Left lung (tissue), 14 donors: ENCODE measurements at places on chromosomes 1 and 21. TPM values are rescaled to one million over a fixed set of nuclear protein-coding genes. Genes with fewer than 3 reads are reported as not detected.

- no peak for DNase-seq
Observed at GRCh38 chr1:226064816-226065248, 2.3 kb downstream of the H3-3A start.

- no peak for DNase-seq
Observed at GRCh38 chr1:24910210-24910609, 19.9 kb downstream of the RUNX3 start.

- DNase-seq: no peak
Observed at GRCh38 chr1:199774433-199775089, 252.9 kb upstream of the NR5A2 start.

DNA sequence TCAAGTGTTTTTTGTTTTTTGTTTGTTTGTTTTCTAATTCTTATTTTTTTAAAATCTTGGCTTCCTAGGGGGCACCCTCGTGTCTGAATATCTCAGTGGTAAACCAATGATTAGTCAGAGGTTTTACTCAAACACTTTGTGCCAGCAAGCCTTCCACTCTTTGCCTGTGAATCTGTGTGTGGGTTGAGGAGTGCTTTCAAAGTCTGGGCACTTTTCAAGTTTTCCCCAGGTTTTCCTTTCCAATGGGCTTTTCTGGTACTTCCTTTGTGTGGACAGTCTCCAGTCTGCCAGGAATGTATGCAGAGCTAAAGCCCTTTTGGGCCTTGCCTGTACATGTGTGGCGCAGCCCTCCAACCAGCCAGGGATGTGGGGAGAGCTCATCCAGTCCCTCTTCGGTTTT, 9.7 kb upstream of the PPIE start:
- no peak for DNase-seq

- DNase-seq: no peak
Observed at GRCh38 chr1:70288166-70288565, 66.4 kb downstream of the ANKRD13C start.

GRCh38 chr1:29719253-29719652, 482.9 kb downstream of the PTPRU start:
- DNase-seq: no peak

DNA sequence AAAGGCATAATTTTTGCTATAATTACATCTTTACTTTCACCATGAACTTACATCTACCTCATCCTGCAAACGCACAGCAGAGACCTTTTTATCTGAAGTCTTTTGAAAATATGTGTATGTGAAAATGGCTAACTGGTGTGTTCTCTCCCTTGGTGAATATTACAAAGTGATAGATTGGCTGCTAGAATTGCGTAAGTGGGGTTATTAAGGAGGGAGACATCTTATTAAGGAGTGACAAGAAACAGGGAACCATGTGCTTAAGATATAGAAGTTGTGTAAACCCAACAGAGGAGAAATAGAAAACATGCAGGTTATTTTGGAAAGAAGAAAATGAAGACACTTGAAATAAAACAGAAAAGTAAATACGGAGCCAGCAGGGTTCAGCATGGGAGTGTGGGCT, 7.8 kb downstream of the KCNJ15 start:
- no peak for DNase-seq

GRCh38 chr1:78715181-78715661, 65.6 kb downstream of the IFI44 start:
- no peak for DNase-seq

- no peak for DNase-seq
Observed at GRCh38 chr21:43268086-43268803, 99.4 kb downstream of the CRYAA start.

DNA sequence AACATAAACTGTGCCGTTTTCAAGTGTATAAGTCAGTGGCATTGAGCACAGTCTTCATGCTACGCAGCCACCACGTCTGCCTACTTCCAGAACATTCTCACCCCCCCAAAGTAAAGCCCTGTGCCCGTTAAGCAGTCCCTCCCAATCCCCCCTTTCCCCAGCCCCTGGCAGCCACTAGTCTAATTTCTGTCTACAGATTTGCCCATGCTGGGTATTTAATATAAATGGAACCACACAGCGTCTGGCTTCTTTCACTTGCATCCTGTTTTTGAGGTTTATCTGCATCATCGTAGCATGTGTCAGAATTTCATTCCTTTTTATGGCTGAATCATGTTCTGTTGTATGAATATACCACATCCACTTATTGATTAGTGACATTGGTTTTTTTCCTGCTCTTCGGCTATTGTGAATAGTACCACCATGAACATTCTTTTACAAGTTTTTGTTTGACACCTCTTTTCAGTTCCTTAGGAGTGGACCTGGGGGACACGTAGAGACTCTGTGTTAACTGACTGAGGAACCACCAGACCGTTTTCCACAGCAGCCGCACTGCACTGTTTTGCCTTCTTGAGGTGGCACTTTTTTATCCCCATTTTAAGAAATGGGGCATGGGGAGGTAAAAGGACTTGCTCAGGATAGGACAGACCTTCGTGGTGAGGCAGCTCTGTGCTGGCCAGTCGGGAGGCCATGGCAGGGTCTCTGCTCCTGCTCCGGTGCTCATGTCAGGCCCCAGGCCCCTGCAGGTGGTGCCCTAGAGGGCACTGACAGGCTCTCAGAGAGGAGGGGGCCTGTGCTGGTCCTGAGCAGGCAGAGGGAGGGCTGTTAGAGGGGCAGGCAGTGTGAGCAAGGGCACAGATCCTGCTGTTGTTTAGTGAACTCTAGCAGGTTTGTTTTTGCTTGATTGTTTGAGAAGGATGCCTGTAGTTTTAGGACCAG, 123.8 kb downstream of the PCBP3 start:
- no peak for DNase-seq

DNA sequence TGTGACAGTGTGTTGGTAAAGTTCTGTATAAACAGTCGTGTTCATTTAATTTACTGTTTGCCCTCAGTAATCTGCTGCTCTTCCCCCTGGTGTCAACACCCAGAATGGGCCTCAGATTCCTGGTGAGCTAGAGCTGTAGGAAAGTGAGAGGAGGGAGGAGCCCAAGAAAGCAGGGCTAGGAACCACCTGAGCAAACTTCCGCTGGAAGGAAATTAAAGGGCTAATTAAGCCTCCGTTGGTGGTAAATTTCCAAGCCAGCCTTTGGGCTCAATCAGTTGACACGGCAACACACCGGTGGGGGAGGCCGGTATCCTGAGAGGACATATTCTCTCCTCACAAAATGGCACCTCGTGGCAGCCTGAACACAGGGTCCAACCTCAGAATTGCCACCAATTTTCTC, 32.9 kb downstream of the RAB3B start:
- no peak for DNase-seq

GRCh38 chr1:204410688-204411450, 748 bp downstream of the PPP1R15B start:
- peak; percentile 61 for DNase-seq

- DNase-seq: no peak
Observed at GRCh38 chr1:10530756-10531495, 56.2 kb downstream of the PEX14 start.

The GNG4 gene
- 1.1 TPM for polyA plus RNA-seq

GRCh38 chr1:246550402-246550801, 15.7 kb downstream of the TFB2M start:
- no peak for DNase-seq

DNA sequence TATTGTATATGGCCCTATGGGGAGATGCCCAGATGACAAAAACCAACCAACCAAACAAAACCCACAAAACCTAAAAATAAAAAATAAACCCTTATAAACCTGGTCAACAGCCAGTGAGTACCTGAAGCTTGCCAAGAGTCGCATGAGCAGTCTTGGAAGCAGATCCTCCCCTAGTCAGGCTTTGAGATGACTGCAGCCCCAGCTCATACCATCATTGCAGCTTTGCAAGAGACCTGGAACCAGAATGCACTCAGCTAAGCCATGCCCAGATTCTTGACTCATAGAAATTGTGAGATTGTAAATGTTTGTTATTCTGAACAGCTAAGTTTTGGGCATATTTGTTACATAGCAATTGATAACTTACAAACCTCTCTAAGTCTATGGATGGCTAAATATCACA, 326.8 kb downstream of the HLX start:
- DNase-seq: no peak

The ORC1 gene
- polyA plus RNA-seq: 9.7 TPM
